ENCODE measurements at places on chromosomes 1 and 21.

- DNase-seq = no peak
These were observed 199.9 kb downstream of the TNR start for GRCh38 chr1:175543447-175543846.

GRCh38 chr1:53371121-53371666 lies 43.3 kb upstream of the LRP8 start:
- DNase-seq = no peak

DNA sequence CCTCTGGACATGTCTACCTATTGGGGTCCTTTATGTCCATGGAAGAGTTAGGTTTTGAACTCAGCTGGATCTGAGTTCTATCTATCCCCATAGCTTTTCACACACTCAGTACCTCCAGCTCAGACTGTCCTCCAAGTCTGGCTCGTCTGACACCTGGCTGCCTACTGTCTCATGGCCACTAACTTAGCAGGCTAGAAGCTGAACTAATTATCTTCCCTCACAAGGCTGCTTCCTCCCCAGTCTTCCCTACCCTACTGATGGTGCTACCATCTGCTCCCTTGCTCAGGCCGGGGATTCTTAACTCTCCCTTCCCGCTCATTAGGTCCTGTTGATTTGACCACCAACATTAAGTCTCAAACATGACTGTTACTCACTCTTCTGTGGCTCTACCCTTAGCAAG lies 13.4 kb downstream of the VANGL2 start:
- no peak for DNase-seq

GRCh38 chr1:92736395-92736794 lies 48.5 kb downstream of the EVI5 start:
- DNase-seq = no peak

DNA sequence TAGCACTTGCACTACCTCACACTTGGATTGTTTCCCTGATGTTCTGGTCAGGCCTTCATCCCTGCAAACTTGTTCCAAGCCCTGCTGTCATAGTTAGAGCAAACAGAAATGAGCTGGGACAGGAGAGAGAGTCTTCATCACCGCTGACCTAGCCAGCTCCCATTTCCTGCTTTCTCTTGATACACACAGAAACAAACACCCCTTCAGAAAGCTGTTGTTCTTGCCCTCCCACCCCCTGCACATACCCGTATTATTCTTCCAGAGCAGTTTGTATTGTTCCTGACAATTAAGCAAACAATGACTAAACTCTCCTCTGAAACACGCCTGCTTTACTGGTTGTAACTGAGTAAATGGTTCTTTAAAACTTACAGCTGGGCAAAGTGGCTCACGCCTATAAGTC lies 2.9 kb upstream of the SYT2 start:
- no peak for DNase-seq

DNA sequence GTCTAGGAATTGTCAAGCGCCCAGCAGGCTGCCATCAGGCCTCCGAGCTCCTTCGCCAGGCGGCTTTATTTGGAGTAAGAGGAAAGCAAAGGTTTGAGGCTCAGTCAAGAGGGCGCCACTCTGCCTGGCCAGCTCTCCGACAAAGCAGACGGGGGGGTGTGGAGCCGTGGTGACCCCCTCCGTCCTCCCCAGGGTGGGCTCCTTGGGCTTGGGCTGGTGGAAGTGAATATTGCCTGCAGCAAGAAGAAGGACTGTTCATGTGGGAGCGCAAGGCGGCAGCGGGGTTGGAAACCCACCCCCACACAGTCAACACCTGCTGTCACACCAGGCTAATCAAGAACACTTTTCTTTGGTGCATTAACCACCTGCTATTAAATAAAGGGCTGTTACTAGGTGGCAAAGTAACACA lies 14.6 kb downstream of the EPHX1 start:
- no peak for DNase-seq

- DNase-seq = no peak
These were observed 15.2 kb downstream of the CDCP2 start for GRCh38 chr1:54137534-54138061.

DNA sequence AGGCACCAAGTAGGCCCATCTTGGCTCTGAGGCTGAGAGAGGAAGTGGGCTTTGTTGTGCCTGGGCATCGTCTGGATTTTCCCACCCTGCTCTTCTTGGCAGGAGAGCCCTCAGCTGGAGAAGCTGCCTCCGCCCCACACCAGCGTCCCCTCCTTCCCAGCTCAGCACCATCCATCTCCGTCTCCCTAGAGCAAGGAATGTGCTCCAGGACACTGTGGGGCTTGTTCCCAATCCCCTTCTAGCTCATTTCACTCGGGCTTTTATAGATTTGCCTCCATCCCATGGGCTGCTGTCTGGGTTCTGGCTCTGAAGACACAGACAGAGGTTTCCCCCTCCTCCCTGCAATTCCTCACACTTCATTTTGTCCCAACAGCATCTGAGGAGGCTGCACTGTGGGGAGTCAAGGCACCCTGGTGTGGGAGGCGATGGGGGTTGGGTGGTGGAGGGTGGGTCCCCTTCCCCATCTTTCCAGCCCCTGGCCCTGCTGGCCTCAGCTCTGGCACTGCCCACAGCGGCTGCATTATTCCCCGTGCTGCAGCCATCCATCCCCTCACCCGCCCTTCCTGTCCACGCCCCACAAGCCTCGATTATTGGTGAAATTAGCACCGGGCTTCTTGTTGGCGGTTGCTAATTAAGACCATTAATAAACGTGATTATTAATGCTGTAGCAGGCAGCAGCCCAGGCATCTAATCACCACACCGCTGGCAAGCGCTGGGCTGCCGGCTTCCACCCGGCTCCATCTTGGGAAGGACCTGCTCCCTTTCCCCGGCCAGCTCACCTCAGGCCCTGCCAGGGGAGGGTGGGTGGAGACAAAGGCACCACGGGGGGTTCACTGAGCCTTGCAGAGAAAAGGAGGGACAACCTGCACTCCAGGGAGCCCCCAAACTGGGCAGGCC lies 21.7 kb downstream of the RHBG start:
- DNase-seq = no peak

- DNase-seq = no peak
These were observed 10.1 kb upstream of the SPSB1 start for GRCh38 chr1:9282696-9282955.

DNA sequence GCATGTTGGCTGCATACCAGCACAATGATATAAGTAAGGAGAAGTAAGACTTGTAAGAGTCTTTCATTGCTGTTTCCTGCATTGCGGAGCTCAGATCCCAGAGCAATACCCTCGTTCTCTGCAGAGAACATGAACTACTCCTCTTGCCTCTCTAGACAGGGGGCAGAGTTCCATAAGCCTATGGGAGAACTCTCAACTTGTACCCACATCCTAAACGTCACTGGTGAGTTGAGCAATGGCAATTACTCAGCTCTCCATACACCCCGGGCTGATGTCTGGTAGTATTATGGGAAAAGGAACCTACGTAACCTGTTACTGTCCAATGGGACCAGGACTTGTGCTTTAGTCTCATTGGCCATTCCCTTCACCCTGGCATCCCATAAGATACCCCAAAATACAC lies 27.3 kb upstream of the ZNF496 start:
- DNase-seq = no peak

DNA sequence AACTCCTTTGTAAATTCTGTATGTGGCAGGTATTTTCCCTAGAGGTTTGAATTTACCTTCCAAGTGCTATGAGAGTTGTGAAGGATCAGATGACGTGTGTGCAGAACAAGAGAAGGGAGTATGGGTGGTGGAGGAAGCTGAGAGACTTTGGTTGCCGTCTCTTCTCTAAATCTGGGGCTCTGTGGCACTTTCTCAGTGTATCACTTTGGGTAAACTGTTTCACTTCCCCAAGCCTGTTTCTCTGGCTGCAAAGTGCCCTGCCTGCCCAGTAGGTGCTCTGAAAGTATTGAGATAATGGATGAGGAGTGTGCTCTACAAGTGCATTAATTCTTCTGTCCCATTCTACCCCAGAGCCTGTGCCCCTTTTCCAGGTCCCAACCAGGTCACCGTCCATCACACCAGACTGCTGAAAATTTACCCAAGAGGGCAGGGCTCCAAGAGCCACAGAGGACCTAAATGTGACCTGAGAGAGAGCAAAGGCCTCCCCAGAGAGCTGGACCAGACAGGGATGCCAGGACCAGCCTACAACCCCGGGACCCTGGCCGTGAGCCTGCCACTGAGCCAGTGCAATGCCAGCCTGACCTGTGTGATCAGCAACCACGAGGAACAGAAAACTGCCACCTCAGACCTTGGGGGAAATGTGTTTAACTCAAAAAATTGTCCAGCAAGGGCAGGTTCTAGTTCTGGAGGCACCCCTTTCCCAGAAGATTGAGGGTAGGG lies 131.6 kb upstream of the ETV3 start:
- peak; percentile 25 for DNase-seq

DNA sequence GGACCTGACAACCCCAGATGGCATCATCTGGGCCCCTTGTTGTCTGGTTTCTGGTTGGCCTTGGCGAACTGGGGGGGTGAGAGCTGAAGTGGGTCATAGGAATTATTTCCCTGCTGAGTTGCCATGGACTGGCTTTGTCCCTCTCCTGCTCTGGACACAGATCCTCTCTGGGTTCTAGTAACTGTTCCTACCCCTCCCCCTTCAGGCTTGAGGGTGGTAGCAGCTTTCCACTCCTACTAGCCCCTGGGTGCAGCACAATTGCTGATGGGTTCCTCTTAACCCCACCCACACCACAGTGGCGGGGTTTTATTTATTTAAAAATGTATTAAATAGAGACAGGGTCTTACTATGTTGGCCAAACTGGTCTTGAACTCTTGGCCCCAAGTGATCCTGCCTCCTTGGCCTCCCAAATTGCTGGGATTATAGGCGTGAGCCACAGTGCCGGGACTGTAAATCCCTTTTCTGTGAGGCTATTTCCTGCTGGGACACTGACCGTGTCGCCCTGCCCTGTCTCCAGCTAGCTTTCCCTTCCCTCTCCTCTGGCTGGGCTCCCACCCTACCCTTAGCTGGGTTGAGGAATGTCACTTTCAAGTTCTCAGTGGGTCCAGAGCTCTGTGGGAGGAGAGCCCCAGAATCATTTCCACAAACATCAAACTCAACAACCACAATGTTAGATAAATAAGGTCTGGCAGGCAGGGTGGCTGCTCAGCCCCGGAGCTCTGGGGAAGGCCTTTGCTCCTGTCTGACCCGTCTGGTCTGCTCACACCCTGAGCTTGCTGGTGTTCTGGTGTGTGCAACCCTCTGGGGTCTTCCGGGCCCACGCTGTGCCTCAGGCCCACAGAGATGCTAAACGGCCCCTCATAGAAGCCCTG lies 112.7 kb upstream of the WNT4 start:
- no peak for DNase-seq

DNA sequence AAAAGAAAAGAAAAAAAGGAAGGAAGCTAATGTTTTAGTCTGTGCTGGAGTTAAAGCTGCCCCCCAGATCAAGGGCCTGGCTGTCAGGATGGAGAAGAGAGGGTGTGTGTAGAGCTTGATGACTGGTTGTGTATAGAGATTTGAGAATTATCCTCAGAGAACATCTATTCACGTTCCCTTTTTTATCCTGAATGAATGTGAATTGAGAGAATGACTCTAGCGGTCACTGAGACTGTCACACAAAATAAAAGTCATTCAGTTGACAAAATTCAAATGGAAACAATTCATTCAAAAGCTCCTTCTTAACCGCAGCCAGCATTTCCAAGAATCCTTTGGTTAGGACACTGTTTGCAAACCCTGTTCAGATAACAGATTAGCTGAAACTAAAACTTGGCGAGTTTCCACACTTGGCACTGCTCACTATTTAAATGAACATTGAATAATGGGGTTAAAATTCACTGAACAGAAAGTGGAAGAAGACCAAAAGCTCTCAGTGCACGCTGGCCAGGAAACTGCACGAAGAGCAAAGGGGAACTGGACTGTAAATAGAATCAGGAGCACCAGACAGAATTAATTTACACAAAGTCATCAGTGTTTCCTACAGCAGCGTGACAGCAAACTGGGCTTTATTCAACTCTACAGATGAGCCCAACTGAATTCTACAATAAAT lies 13.6 kb upstream of the FAM89A start:
- DNase-seq = no peak

DNA sequence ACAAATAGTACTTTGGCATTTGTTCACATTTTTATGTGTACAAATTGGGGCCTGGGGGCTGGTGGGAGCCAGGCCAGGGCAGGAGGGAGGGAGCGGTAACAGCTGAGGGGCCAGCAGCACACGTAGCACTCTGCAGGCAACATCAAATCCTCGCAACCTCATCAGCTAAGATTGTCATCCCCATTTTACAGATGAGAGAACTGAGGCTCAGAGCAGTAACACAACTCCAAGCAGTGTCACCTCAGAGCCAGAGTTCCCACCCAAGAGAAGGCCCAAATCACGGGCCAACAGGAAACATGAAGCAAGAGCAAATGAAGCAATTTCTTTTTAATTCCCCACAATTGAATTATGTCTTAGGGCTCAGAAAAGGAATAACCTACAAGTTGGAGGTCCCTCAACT lies 14.1 kb downstream of the IFFO2 start:
- DNase-seq = no peak

DNA sequence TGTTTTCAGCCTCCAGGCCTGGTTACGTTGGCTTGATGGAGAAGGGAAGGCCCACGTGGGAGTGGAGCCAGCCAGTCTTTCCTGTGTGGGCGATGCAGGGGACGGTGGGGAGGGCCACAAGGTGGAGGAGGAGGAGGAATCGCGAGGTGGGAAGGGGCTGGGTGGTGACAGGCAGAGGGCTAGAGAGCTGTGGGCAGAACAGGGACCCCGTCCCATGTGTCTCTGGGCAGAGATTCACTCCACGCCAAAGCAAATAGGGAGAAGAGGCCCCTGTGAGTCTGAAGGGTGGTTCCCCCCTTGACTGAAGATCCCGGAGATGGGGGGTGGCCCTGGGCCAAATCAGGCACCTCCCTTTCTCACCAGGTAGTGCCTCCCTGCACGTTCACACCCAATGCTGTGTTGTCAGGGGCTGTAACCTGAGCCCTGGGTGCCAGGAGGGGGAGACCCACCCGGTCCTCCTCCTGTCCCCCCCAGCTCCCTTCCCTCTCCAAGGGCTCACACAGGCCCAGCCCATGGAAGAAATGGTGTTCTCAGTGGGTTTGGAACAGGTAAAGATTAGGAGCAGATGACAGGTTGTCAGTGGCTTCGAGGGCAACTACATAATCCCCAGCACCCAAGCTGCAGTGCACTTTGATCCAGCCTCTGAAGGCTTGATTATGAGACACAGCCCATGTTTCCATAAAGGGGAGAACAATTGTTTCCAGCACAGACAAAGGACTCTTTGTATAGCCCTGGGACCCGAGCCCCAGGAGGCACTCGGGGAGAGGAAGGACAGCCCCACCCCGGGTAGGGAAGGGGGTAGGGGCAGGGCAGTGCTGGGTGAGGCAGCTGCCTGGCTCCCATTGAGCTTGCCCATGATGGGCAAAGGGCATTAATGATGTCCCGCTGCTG lies 37.7 kb upstream of the GPR37L1 start:
- DNase-seq = no peak

DNA sequence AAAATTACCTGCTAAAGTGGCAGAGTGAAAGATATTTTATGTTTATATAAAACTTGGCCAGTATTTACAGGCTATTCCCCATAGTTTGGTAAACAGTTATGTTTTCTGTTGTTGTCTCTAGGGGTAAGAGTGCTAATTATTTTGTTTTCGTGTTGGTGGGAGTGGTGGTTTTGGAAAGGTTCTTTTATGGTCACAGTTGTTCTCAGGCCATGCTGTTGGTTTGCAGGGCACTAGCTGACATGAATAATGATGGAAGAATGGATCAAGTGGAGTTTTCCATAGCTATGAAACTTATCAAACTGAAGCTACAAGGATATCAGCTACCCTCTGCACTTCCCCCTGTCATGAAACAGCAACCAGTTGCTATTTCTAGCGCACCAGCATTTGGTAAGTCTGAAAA lies 92.5 kb downstream of the ITSN1 start:
- DNase-seq = no peak

All from GM12891 (cell line).